PC-3 (cell line): ENCODE measurements at places on chromosomes 1 and 21. TPM values are rescaled to one million over a fixed set of nuclear protein-coding genes. Genes with fewer than 3 reads are reported as not detected.

DNA sequence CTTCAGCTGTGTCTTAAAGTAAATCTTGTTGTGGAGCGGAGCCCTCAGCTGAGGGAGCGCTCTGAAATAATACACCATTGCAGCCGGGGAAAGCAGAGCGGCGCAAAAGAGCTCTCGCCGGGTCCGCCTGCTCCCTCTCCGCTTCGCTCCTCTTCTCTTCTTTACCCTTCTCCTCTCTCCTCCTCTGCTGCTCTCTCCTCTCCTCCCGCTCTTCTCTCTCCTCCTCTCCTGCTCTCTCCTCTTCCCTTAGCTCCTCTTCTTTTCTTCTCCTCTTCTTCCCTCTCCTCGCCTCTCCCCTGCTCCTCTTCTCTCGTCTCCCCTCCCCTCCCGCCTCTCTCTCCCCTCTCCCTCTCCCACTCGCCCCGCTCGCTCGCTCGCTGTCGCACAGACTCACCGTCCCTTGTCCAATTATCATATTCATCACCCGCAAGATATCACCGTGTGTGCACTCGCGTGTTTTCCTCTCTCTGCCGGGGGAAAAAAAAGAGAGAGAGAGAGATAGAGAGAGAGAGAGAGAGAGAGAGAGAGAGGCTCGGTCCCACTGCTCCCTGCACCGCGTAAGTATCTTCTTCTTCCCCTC, at the start of gene PROX1:
TSS of gene PROX1 (plus strand) at position 47 of the 580 bp plus-strand sequence. CDS start 8,563 bp downstream, outside the sequence.
- peak; percentile 82 for DNase-seq

The SMYD2 gene
- 92.6 and 124 TPM in 2 replicates for total RNA-seq

DNA sequence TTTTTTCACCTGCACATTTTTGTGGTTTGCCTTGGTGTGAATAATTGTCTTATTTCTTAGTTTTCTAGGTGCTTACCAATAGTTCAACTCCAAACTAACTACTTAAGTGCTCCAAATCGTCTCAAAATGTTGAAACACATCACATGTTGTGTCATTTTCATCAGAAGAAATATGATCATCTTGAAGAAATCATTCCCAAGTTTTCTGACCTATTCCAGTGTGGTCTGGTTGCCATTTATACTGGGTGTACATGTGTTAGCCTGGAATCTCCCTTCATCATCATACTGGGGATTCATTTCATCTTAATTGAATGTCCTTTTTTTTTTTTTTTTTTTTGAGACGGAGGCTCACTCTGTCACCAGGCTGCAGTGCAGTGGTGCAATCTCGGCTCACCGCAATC, 67.0 kb downstream of the EIF2B3 start:
- no peak for DNase-seq

The ZNF669 gene
- 12.3 and 14.1 TPM in 2 replicates for total RNA-seq

The LRRC3 gene
- 3.1 and 4.1 TPM in 2 replicates for total RNA-seq

The LRRC39 gene
- total RNA-seq: 0.84 and 0.86 TPM in 2 replicates

The TRPM2 gene
- 48.3 and 50.0 TPM in 2 replicates for total RNA-seq

DNA sequence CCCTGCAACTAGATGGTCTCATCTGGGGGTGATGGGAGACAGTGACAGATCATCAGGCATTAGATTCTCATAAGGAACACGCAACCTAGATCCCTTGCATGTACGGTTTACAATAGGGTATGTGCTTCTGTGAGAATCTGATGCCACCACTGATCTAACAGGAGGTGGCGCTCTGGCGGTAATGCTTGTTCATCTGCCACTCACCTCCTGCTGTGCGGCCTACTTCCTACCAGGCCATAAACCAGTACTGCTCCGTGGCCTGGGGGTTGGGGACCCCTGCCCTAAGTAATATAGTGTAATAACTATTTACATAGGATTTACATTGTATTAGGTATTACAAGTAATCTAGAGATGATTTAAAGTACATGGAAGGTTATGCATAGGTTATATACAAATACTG, 134.9 kb downstream of the CLEC20A start:
- DNase-seq: peak; percentile 10

GRCh38 chr1:162003830-162004215, 19.8 kb downstream of the OLFML2B start:
- DNase-seq: peak; percentile 97

DNA sequence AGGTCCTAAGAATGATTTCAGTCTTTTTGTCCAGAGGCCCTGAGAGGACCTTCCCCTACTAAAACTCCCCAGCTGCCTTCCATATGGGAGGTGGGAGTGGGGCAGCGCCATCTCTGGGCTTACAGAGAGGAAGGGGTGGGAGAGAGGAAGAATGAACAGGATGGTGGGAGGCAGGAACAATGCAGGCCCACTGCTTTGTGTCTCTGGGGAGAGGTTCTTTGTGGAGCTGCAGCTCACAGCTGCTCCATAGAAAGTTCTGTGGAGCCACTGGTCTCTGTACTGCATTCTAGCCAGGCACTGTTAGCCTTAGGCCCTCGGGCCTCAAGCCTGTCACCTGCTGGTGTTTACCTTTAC, 43.6 kb upstream of the A3GALT2 start:
- no peak for DNase-seq

DNA sequence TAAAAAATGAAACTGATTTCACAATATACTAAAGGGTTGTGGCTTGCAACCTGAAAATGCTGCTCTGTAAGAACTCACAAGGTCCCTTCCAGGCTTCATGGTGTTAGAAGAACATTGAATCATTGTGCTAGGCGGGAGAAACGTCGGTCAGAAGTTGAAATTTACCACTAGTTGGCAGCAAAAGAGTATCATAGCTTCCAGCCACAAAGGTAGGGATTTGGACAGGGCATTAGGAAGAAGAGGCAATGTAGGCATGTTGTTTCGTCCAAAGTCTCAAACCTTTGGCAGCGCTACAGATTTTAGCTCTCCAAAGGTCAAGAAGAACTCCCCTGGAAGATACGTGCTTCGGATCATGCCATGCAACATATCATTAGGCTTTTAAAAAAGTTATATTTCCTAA, 62.5 kb upstream of the ZP4 start:
- peak; percentile 49 for DNase-seq

DNA sequence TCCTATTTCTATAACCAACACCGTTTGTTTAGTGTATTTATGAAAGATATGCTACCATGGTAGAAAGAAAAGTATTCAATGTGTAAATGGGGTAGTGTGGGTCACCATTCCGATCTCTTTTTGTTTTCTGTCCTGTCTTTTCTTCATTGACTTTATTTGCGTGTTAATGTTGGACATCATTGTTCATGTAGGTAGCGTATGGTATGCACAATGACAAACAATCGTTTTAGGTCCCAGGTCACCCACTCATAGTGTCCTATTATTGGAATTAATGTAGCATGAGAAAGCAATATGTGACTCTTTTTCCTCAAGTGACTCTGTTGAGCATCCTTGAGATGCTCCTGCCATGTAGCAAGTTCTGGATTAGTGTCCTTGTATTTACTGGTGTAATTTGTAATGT, 25.4 kb downstream of the ATP5PO start:
- no peak for DNase-seq

GRCh38 chr1:7640920-7641585, 130.0 kb upstream of the VAMP3 start:
- DNase-seq: no peak

DNA sequence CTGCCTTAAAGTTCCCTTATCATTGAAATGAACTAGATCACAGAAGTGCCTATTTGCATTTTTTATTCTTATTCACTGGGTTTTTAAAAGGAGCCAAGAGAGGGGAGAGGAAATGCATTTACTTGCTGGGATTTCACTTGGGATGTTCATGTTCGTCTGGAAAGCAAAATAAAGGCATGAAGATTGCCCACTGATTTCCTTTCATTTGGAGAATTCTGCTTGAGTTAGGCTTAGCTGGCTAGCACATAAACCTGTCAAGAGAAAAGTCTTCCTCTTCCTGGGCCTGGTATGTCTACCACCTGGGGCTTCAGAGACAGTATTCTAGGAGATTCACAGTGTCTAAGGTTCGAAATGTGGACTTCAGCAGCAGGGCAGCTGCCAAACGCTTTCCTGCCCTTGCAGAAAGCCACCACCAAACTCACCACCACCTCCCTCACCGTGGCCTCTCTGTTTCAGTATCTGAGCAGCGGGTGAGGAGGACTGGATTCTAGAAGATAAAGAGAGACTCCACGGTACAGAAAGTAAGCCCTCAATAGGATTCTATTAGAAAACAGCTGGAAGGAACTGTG, 44.5 kb downstream of the HIVEP3 start:
- DNase-seq: no peak

The FAM151A gene
- not detected in 2 replicates for total RNA-seq

The TMCO4 gene
- 16.0 and 19.7 TPM in 2 replicates for total RNA-seq

GRCh38 chr1:214423045-214423444, 128.4 kb downstream of the PTPN14 start:
- DNase-seq: no peak

DNA sequence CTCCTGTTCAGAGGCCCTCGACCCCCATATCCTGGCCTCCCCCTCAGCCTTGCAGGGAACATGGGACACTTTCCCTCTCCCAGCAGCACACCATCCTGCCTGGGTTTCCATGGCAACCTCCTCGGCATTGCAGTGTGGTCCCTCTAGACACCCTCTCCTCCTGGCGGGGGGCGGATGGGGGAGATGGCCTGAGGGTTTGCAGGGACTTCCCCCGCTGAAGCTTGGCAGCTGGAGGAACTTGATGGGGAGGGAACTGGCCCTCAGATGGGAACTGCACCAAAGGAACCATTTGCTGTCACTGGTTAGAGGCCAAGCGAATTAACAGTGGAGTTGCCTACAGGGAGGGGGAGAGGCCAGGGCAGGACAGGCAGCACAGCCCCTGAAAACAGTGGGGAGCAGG, 28.7 kb downstream of the RIMS3 start:
- DNase-seq: no peak

DNA sequence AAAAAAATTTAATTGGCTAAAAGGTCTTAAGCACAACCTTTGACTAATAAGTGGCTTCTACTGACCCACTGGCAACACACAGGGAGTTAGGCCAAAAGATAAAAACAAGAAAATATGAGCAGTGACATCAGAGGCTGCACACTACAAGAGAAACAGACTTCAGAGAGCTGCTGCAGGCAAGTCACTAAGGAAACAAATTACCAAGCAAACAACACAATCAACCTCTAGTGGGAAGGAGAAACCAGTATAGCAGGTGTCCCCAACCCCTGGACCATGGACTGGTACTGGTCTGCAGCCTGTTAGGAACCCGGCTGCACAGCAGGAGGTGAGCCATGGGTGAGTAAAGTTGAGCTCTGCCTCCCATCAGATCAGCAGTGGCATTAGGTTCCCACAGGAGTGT, 20.8 kb upstream of the ENSA start:
- DNase-seq: peak; percentile 66

DNA sequence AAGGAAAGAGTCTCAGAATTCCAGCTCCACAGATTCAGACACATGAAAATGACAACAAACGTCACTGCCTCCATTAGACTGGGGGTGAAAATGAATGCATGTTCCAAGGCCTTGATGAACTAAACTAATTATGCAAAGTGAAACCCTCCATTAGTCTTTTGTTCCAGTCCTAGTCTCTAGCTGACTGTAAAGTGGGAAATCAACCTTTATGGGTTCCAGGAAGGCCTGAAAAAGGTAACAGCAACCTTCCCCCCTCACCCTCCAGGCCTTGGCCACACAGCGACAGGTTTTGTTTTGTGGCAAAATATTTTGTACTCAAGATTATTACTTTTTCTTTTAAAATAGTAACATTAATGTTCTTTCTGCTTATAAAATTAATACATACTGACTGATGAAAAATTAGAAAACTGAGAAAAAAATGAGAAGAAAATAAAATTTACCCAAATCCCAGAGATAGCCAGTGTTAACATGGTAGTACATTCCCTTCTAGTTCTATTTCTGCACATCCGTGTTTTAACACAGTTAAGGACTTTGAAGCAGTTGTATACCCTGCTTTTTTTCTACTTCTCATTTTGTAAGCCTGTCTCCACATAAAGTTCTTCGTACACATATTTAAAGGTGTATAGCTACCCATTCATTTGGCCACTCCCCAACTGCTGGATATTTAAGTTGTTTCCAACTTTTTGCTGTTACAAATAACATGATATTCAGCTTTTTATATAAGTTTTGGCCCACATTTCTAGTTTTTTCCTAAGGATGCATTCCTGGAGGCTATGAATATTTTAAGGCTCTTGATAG, 60.9 kb downstream of the CD2 start:
- no peak for DNase-seq
